Fibroblast of the aortic adventitia (primary cell): ENCODE measurements at places on chromosomes 13 and 19. TPM values are rescaled to one million over a fixed set of nuclear protein-coding genes. Genes with fewer than 3 reads are reported as not detected.

Gene PRTN3
- not detected in 2 replicates for total RNA-seq

Gene WASF3
- 11.7 and 13.5 TPM in 2 replicates for total RNA-seq

Gene SMAD9
- total RNA-seq = 8.2 and 17.6 TPM in 2 replicates

Gene ZNF845
- total RNA-seq = 5.6 and 10.2 TPM in 2 replicates

Gene OR10H2
- total RNA-seq = not detected in 2 replicates

Gene TMEM91
- 4.7 and 5.6 TPM in 2 replicates for total RNA-seq

Gene LSR
- 0.54 TPM in 1 of 2 replicates, not detected in the other for total RNA-seq

Gene PCSK4
- total RNA-seq = 0.25 and 2.2 TPM in 2 replicates
